ENCODE measurements at places on chromosomes 2 and 18.

- DNase-seq = no peak
Measured at GRCh38 chr2:192499476-192499875, 304.7 kb upstream of the TMEFF2 start.

DNA sequence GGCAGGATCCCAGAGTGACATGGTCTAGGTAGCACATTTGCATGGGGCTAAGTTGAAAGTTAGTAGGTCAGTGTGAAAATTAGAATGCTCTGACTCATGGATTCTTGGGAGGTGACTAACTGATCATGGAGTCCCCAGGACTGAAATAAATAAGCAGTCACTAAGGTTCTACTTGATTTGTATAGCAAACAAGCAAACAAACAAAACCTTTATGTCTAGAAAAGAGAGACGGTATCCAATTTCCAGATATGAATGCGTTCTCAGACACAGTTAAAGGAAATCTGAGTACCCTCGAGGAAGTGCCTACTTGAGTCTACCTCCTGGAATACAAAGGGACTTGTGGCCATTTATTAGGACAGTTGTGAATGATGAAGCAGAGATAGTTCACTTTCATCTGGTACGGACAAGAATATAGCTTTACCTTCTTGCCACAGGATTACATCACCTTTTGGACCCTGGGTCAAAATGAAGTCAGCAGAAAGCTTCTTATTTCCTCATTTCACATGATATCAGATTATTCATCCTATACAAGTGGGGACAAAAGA, 54.3 kb upstream of the AGPS start:
- no peak for DNase-seq

DNA sequence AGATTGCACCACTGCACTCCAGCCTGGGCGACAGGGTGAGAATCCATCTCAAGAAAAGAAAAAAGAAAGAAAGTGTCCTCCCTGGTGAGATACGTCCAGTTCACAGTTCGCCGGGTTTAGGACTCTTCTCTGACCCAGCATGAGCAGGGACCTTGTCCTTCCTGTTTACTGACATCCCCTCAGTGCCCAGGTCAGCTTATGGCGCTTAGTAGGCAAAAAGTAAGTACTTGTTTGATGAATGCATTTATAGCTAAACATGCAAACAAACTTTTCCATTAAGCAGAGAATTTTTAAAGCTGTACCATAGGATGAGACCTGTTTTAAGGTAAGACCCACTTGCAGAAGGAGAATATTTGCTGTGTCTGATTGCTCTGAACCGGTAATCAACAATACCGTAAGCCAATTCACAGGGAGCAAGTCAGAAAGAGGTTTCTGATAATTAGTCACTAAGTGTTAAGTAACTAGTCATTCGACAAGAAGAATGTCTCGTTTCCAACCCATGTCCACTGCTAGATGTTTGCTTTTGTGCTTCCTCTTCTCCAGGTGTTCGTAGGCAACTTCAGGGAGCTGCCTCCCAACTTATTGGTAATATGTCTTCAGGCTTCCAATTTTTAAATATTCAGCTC, 40.0 kb downstream of the MOGAT1 start:
- no peak for DNase-seq

GRCh38 chr2:240817496-240818292, 2.3 kb downstream of the KIF1A start:
- DNase-seq = no peak

GRCh38 chr2:156901373-156902031, 356.0 kb upstream of the GALNT5 start:
- DNase-seq = no peak

GRCh38 chr2:4915357-4915756, 776.8 kb upstream of the SOX11 start:
- DNase-seq = no peak

DNA sequence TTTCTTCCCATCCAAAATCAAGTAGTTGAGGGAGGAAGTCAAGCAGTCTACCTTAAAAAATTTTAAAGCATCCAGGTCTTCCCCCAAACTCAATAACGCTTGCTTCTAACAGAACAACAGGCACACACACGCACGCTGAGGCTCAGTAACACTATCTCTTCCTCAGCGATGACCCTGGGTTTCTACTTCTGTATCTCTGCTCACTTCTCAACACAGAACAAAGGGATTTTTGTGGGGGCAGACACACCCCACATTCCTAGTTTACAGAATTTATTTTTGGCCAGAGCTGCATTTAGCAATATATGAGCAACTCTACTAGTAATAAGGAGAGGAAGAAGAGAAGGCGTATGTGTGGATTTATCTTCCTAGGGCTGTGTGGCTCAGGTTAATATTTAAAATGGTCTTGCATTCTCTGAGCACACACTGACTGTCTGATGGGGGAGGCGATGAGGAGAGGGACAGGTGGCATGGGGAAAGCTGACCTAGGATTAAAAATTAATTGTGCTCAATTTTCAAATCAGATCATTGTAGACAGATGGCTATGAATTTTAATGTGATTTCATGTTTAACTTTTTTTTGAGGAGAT, 71.3 kb upstream of the PPM1B start:
- DNase-seq = no peak

GRCh38 chr2:169977530-169977929, 150.3 kb downstream of the UBR3 start:
- no peak for DNase-seq

DNA sequence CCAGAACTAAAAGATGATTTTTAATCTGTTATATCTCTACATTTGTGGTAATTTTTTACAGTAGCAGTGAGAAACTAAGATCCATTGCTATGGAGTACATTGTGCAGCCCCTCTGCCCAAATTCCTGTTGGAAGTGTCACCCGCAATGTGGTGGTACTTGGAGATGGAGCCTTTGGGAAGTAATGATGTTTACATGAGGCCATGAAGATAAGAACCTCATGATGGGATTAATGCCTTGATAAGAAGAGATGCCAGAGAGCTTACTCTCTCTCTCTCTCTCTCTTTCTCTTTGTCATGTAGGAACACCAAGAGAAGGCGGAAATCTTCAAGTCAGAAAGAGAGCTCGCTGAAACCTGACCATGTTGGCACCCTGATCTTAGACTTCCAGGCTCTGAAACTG, 535.4 kb downstream of the PID1 start:
- no peak for DNase-seq
